NAMALWA (cell line): ENCODE measurements at places on chromosomes 3 and 15.

- no peak for DNase-seq
Measured at GRCh38 chr3:173930251-173930650, 532.7 kb downstream of the NLGN1 start.

DNA sequence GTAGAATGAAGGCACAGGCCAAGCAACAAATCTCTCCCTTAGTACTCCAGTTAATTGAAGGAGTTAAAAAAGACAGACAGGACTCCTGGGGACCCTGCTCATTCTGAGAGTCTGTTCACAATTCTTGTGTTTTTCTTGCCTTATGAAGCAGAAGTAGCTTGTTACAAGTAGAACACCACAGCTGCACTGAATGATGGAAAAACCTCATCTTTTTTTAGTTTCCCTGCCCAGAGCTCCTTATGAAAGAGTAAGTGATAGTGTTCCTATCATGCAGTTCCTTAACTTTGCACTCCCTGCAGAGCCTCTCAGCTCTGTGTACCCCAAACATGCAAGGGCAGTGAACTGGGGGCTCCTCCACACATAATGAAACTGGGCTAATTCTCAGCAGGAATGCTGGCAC is 95.5 kb downstream of the ALDH1A2 start:
- DNase-seq = no peak

DNA sequence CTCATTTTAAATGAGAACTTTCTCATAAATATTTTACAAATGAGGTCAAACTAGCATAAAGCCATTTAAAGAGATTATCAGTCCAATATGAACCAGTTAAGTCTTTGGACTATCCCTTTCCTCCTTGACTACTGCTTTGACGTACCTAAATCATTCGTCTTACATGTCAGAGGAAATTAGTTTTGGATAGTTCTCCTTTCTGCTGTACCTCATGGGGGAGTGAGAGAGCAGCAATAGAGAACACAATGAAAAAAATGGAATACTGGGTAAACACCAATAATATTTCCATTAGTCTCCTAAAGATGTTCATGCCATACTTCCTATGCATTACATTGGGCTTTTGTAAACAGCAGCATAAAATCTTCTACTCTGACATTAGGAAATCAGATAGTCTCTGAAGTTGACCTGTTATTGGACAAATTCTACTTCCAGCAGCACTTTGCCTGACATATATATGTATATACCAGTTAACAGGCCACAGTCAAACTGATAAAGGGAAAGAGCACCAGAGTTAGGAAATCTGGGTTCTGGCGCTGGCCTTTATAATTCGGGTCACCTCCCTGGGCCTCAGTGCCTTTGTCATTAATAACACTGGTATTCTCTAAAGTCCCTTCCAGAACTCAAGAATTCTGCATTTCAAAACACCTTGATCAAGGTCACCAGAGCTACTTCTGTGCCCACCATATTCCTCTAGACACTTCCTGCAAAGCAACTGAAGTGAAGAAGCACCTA is 26.8 kb downstream of the TIMMDC1 start:
- DNase-seq = peak; percentile 32

DNA sequence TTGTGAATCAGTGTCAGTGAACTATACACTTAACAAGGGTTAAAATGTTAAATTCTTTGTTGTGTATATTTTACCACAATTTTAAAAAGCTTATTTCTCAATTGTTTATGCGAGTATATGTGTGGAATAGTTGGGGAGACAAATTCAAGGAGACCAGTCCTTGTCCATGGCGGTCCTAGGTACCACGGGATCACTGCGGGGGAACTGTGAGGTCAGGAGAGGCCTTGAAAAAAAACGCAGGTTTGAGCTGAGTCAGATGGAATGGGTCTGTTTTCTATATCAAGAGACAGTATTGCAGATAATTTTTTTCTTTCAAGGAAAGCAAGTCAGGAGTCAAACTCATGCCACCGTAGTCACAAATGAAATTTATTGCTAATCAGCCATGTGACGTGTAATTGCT is 18.5 kb downstream of the IGF1R start:
- no peak for DNase-seq

DNA sequence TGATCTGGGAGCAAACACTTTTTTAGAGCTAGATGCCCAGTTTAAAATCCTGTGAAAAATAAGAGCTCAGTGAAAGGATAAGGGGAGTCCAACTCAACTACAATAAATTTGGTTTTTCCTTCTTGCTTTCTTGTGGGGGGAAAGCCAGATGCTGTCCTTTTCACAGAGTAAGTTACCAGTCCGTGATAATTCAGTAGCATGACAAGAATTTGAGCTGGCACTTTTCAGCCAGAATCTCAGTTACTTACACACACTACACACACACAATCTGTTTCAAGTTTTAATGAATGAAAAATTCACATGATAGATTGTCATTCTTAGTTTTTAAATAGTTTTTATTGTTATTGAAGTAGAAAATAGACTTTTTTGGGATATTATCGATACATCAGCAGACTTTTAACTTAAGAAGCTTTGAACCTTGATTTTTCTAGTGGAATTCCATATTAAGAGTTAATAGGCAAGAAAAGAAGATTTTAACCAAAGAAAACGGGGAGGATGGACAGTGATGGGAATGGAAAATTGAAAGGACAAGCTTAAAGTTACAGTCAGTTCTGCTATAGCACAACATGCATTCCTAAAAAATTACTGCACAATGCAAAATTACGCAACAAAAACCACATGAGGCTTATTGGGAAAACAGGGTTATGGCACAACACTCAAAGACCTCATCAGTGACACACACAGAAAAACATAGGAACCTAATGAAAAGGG is 47.0 kb downstream of the PSMD6 start:
- DNase-seq = no peak

GRCh38 chr15:96209285-96209735 is 121.2 kb upstream of the NR2F2 start:
- no peak for DNase-seq

- no peak for DNase-seq
Measured at GRCh38 chr3:34856081-34856947, 783.0 kb upstream of the ARPP21 start.

GRCh38 chr15:99732751-99733267 is 428 bp downstream of the LYSMD4 start:
- no peak for DNase-seq

- no peak for DNase-seq
Measured at GRCh38 chr3:119571230-119571629, 8.1 kb upstream of the ADPRH start.

GRCh38 chr3:83567935-83568334 is 1390.9 kb upstream of the CADM2 start:
- DNase-seq = no peak

DNA sequence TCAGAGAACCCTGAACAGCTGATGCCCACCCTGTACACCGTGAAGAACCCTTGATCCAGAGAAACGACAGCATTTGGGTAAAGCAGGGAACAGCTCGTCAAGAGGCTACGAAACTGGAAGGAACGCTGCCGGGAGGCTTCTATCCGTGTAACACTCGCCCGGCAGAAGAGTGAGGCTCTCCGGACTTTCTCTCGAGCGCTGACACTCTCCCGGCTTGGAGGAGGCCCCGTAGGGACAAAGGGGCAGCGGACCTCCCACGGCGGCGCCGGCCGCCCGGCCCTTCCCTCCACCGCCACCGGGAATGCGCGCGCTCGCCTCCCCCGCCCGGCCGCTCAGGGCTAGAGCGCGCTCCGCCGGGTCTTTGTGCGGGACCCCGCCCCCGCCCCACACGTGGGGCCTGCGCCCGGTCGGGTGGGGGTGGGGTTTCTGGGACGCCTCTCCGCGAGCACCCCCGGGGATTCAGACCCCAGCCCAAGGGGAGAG is 1.7 kb downstream of the HYAL2 start:
- DNase-seq = peak; percentile 35

DNA sequence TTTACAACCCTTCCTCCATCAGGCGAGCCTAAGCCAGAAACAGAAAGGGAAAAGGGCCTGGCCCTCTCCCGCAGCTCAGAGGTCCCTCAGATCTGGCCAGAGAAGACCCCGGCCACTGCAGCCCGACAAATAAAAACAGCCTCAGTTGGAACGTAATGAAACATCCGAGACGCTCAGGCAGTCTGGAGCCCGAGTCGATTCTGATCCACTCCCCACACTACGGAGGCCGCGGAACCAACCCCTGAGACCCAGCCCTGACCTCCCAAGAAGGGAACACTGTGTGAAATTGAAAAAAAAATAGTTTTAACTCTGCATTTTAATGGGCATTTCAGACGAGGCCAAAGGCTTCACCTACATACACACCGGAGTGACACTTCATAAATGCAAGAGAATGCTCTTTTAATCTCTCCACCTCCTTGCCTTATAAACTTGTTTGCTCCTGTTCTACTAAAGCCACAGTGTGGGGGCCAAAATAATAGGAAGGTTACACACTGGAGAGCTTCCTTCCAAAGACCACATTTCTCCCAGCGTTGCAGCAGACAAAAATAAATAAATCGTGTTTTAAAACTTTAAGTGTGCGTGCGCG is 3.7 kb downstream of the MEIS2 start:
- no peak for DNase-seq
